ENCODE measurements at places on chromosomes 7 and 10.

GRCh38 chr7:132141109-132141508 lies 435.2 kb downstream of the PLXNA4 start:
- no peak for DNase-seq

DNA sequence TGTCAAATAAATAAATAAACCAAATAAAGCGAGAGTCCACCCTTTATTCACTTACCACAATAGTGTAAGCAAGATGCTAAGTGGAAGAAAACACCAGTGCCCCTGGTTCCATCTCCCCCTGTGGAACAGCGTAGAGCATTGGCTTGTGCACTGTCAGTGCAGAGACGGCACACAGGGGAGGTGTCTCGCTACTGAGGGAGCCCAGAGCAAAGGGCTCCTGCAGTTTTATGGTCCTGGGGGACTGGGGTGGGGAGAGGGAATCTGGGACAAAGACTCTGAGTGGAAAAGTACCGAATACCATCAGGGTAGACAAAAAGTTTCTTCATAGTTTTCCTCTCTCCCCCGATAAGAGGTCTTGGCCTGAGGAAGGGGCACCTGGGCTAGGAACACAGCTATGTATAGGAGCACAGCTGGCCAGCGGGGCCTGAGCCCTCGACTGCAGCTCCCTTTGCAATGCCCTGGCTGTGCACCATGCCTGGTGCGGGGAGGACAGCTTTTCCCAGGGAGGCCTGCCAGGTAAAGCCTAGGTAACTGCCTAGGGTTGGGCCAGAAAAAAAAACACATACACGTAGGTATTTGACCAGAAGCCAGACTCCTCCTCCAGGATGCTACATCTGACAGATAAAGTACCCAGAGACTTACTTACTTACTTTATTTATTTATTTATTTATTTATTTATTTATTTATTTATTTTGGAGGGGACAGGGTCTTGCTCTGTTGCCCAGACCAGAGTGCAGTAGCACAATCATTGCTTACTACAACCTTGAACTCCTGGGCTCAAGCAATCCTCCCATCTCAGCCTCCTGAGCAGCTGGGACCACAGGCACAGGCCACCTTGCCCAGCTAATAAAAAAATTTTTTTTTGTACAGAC lies 88.8 kb upstream of the KIF5B start:
- DNase-seq, result no peak

DNA sequence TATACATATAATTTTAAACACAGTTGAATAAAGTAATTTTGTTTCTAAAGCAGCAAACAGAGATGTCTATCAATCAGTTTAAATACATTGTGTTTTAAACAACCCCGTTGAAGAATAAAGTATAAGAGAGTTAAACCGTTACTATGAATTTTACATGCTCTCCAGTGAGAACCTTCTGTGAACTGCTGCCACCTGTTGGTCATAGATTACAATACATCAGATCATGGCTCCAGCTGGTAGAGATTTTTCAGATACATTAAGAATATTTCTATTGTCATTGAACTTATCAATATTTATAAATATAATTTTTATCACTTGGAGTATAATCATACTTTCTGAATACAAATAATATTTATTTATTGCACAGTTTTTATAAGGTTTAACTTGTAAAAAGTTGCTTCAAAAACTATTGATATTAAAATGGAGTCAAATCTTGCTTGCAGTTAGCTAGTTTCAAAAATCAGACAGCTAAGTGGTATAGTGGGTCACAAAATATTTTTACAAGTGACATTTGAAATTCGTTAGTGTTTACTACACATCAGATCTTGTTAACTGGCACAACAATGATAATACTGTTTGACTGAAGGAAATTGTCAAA lies 561.2 kb upstream of the PHF14 start:
- DNase-seq, result peak; percentile 72

DNA sequence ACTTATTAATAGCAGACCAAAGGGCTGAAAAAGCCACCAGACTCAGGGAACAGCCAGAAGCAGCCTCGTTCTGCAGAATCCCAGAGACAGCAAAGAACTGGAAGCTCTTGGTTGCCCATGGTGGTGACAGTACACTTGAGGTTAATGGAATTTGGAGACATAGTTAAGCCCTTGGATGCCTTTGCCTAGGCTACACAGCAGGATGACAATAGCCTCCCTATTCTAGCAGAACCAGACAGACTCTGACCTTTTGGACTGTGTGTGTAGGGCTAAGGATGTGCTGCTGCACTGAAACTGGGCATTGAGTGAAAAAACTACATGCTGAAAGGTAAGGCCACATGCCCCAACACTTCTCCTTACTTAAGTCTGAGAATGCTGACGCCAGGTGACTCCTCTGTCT lies 22.7 kb downstream of the OTUD1 start:
- no peak for DNase-seq

- no peak for DNase-seq
Observed at GRCh38 chr10:63753808-63754207, 232.6 kb downstream of the REEP3 start.

DNA sequence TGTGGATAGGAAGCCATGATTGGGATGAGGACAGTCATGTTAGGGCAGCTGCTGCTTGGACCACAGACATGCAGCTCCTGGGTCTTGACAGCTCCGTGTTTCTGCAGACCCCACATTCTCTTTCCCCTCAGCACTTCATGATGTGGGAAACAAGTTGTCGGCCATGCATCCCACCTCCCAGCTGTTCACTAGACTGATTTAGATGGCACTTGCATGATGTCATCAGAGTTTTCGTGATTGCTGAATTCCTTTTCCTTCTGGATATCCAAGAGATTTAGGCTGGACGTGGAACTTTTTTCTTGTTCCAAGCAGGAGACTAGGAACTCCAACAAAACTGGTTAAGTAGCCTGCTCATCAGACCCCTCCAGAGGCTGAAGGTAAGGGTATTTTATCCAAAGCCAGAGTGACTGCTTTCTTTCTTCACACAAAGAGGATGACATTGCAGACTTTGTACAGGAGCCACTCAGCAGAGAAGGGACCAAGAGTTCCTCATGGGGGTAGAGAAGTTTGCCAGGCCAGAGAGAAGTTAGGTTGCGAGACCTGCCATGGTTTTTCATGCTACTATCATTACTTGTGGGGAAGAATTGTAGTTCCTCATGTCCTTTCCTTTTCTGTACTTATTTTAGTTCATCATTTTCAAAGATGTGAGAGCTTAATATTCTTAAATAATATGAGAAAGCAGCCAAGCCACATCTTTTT lies 117.7 kb upstream of the GJD4 start:
- DNase-seq, result no peak

- DNase-seq, result no peak
Observed at GRCh38 chr10:110391541-110391940, 86.8 kb upstream of the SMNDC1 start.

DNA sequence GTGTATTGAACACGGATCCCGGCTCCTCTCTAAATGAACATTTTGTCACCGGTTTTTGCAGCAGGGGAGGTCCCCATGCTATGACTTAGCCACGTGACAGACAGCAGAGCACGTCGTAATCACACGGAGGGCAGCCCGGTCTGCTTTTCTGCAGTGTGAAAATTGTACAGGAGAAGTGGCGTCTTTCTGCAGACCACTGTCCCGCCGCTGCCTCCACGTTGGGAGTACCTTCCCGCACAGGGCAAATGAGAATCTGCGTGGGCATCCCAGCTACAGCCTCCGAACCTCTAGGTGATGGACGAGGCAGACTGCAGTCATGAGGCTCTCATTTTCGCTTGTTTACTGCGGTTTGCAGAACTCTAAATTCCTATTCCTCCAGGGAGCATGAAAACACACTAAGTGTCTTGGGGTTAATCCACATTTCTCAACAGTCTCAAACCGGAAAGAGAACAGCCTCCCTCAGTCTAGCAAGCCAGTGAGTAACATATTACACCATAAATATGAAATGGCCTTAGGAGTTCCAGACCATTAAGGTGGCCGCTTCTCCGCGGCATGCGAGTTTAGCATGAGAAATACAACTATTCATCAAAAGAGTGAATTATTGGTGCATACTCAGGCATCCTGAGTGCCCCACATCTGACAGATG lies 89.8 kb downstream of the TCERG1L start:
- DNase-seq, result no peak

- no peak for DNase-seq
Observed at GRCh38 chr7:128310499-128310898, 33.2 kb downstream of the RBM28 start.

- DNase-seq, result no peak
Observed at GRCh38 chr7:107981466-107981865, 21.5 kb downstream of the LAMB1 start.

DNA sequence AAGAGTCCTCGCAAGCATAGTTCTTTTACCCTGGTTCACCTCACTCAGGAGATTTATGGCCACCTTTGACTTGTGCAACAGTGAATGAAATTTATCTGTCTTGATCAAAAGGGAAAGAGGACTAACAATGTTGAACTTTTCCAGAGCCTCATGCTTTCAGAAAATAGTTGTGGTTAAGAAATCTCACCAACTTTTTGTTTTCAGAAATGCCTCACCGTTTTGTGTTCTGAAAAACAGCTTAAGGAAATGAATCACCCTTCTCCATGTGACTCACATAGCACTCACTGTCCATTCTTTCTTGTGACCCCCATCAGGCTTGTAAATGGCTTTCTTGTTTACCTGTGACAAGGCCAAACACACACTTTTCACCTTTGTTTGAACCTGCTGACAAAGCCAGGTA lies 148.6 kb upstream of the FAM3C start:
- DNase-seq, result no peak

- DNase-seq, result no peak
Observed at GRCh38 chr7:77931841-77932240, 133.3 kb downstream of the PHTF2 start.

DNA sequence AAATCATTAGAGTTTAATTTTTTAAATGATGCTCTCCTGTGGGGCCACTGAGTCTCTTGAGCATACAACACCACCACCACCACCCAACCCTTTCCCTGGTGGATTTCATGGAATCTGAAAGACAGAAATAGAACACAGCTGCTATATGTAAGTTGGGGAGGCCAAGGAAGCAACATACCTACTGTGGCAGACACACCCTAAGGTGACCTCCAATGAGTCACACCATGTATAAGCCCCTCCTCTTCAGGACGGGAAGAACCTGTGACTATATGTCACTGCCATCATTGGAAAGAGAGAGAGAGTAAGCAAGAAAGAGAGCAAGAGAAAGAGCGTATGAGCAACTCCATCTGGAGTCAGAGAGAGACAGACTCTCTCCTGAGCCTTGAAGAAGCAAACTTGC lies 172.4 kb upstream of the NFE2L3 start:
- no peak for DNase-seq

DNA sequence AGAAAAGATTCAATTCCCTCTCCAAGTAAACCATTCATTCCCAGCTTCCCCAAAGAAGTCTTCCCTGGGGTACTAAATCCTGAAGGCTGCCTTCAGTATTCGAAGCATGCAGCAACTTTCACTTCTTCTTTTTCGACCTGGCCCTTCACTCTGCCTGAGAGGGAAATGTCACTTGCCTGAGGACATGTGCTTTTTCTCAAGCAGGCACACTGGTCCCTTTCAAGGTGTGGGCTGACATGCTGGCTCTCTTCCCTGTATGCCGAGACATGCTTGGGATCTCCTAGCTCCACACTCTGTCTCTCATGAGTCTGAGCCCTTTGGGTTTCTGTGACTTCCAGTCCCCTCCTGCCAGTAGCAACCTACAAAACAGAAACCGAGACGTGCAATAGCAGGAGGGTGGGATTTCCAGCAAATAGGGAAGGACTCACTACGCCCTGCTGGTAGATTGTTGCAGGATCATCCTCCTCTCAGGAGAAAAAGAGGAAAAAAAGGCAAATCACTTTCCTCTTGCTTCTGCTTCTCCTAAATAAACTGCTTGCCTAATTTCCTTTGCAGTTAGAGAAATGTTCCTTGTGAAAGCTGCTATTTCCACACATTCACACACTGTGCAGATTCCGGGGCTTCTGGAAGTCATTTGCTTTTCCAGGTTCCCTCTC lies 33.5 kb downstream of the FIGNL1 start:
- DNase-seq, result peak; percentile 67

GRCh38 chr10:31319602-31320549 lies 860 bp downstream of the ZEB1 start:
- DNase-seq, result no peak

DNA sequence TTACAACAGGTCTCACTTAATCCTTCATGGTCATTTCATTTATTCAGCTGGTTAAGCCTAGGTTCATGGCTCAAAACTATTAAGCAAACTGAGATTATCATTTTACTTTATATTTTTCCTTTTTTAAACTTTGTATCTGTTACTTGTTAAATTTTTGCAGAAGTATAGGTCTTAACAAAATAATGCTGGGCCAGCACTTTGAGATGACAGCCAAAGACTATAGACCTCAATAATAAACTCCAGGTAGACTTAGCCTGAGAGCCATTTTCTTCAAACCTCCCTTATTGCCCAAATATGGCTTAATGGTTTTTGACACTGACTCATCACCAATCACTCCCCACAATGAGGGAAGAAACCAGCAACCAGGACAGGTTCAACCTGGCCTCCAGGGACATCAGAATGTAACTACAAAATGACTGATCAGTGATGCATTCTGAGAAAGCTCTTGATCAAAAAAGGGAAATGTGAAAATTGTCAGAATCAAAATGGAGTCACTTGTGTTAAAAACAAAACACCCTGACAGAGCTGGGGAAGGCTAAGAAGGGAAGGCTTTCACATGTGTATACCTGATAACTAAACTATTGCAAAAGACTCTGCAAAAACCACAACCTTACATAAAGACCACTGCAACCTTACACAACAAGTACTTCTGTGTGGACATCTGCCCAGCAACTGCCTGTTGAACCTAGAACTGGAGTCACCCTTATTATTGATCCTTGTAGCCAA lies 2.1 kb upstream of the CCDC126 start:
- DNase-seq, result no peak

- no peak for DNase-seq
Observed at GRCh38 chr10:120039046-120039445, 146.5 kb downstream of the SEC23IP start.

DNA sequence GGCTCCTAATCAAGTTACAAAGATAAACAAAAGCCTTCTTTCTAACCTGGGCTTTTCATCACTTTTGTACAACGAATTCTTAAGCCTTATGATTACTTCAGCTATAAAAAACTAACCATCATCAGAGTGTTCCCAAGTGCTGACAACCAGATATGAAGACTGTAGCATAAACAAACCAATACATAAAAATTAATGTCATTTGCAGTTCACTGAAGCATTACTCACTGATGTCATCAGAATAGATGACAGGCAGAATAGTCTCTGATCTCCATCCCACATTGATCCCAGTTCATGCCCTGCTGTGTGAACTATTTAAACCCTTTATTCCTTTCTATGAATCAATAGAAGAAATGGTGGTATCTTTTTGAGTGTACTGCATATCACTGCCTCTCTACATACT lies 84.4 kb downstream of the DNAJC1 start:
- DNase-seq, result no peak

GRCh38 chr10:1706711-1707110 lies 30.6 kb downstream of the ADARB2 start:
- DNase-seq, result no peak

DNA sequence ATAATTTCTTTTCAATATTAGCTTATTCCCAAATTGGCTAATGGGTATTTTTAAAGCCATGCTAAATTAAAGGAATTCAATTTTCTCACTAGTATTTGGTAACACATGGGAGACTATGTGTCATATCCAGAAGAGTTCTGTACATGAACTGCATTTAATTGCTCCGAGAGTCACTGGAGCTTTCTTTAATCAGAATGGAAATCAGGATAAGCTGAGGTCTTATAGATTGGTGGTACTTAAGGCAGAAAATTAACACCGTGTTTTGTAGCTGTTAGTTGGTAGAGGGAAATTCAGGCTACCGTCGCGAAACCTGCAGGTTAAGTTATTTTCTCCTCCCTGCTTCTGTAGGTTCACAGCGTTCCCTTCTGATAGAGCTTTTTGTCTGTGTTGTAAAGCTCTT lies at the start of gene WEE2:
Gene WEE2, plus strand, starts transcription at position 3 of the 400 bp plus-strand sequence. CDS start 406 bp downstream, outside the sequence.
- DNase-seq, result no peak

- DNase-seq, result no peak
Observed at GRCh38 chr7:96285579-96285978, 36.3 kb downstream of the SLC25A13 start.
